A673 (cell line): ENCODE measurements at places on chromosomes 7 and 10.

DNA sequence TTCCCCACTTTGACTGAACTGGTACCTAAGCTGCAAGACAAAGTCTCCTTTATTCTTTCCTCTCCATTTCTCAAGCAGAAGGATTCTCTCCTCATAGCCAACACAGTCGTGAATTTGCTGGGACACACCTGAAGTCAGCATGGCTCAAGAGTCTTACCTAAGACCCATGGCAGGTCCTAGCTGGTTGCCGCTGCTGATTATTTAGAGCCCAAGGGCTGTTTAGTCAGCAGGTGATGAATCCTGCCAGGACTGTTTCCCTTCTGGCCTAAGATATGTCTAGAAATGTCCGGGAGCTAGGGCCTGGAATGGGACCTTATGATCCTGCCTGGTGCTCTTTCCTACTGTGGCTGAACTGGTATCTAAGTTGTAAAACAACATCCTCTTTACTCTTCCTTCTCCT lies 82.8 kb downstream of the AHCYL2 start:
- DNase-seq = no peak

DNA sequence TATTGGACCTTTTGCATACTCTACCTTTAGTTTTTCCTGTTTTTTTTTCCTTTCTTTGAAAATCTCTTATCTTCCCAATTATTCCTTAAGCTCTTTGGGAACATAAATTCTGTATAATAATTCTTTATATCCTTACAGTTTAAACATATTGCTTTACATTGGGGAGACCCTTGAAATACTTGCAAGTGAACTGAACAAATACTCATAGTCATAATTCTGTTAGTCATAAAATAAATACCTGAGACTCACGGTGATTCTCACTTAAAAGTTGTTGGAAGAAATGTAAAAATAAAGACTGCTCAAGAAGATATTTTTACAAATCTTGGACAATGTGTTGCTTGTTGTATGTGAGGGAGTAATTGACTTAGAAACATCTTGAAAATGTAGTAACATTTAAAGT lies 515.2 kb upstream of the POT1 start:
- no peak for DNase-seq

DNA sequence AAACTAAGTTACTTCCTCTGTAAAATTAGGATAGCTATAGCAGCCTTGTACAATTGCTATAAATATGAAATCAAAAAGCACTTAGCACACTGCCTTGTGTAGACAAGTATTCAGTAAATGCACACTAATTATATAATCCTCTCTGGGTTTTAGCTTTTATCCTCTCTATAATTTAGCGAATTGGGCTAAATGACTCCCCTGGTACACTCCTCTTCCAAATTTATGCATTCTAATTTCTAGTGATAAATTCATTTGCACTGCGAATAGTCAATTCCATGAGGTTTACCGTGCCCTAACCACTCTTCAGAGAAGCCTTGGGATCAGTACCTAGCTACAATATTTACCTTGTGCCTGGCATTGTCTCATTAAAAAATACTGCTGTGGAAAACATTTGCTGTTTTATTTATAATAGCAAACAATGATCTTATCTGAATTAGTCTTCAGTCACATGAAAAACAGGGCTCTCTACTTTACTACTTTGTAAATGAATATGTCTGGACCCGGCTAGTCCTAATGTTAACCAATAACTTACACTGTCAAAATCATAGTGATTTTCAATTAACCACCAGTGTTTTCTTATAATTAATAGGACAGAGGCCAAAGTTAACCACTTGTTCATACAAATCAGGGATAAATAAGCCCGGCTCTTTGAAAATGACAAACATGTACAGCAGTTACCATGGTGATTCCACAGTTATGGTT lies 577.9 kb downstream of the IPMK start:
- DNase-seq = no peak

DNA sequence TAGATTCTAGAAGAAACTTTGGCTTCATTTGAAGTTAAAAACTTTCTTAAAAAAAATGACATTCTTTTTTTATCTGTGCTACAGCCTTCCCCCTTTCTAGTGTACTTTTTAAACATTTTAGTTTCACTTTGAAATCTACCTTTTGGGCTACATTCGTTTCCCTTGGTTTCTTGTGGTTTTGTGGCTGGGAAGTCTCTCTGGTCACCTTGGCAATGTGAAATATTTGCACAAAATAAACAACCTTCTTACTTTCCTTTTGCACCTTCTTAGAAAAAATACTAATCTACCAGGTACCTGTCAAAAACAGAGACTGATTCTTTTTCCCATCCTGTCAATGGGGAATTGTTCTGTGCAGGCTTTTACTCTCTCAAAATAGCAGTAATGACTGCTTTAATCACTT lies 350.2 kb downstream of the GATA3 start:
- no peak for DNase-seq

DNA sequence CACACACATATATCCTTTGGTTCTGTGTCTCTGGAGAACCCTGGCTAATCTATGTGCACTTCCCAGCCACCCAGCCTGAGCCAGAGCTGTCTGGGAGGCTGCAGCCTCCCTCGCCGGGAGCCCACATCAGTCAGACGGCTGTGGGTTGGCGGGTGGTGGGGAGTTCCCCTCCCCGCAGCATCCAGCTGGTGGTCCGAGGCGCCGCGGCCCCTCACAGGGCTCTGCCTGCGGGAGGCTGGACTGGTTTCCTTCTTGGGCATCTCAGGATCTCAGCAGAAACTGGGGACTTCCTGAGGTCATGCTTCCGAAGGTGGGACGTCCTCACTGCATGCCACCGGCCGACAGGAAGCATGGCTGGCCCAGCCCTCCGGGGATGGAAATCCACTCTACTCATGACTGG lies 22.0 kb upstream of the PSMG3 start:
- DNase-seq = no peak

DNA sequence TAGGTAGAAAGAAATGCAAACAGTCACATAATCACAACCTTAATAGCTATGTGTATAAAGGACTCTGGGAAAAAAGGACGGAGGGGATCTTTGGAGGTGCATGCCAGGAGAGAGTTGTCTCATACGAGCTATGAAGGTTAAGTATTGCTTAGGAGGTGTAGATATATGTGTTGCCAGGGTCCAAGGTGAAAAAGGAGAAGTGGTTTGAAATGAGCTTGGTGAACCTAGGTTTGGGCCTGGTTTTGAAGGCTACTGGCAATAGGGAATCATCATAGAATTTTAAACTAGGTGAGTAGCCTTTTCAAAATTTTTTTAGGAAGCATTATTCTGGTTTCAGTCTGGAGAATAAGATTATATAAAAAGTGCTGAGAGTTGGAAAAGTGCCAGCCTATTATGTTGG lies 336.8 kb downstream of the AUTS2 start:
- no peak for DNase-seq

DNA sequence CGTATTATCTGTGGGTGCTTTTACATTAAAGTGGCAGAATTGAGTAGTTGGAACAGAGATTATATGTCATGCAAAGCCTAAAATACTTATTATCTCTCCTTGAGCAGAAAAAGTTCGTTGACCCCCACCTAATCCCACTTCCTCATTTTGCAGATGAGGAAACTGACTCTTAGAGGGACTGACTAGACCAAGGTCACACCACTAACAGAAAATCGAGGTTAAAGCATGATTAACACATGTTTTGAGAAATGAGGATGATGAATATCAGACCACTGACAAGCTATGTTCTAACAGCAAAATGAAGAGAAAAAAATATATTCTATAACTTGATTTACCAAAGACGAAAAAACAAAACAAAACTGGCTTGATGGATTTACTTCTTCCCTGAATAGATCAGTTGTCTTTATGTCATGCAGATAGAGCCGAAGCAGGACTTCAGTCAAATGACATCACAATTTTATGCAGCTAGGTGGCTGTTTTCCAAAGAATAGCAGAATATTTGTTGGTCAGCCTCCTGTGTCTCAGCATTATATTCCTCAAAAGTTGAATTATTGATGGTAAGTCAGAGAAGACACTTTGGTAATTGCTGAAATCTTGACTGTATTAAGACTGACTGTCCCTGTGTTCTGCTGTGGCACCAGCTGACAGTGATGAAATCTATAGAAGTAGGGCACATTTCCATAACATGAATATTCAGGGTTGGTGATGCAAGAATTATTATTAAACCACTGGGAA lies 24.2 kb upstream of the SMIM30 start:
- peak; percentile 24 for DNase-seq

- DNase-seq = peak; percentile 59
Measured at GRCh38 chr7:43137811-43138210, 25.4 kb downstream of the HECW1 start.

DNA sequence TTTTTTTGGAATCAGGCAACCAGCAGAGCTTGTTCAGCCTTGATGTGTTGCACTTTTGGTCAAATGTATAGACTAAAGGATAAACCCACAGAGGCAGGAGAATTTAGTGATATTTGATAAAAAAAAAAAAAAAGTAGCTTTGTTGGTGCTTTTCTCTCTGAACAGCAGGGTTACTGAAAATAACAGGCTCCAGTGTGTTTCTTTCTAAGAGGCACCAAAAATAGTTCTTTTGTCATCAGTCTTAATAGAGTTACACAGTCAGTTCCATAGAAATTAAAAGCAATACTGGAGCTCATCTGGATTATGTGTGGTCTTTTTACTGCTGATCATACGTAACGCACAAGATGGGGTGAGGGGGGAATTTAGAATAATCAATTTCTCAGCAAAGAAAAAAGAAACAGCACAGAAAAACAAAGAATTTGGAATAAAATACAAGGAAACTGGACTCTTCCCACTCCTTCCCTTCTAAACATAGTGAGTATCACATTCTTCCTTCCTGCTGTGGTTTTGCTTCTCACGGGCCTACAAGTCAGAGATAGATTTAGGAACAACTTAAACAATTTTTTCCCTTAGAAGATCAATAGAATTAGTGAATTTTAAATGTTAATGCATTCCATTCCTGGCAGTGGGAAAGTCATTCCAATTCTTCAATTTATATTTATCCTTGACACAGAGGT lies 178.8 kb upstream of the AKR1E2 start:
- peak; percentile 23 for DNase-seq

DNA sequence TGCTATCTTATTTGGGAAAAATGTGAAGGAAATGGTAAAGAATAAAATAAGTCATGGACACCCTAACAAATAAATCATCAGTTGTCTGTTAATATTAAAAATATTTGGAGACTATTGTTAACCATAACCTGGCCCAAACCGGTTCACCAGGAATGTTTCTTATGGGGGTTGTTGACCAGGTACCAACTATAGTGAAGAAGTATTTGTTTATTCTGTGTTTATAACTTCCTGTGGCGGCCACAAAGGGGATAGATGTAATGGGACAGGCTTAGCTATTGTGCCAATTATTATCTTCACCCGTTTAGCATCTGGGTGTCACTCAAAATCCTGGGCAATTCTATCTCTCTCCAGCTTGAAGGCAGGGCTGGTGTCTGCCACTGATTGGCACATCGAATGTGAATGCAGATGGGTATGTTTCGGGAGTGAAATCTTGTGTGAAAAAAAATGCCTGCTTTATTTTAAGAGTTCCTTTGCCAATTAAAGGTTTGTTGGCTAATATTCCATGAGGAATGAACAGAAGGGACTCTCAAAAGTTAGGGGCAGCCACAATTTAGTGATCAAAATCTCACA lies 500.9 kb downstream of the ARL4A start:
- no peak for DNase-seq

- DNase-seq = peak; percentile 48
Measured at GRCh38 chr7:5567790-5568189, 144.2 kb upstream of the TNRC18 start.

DNA sequence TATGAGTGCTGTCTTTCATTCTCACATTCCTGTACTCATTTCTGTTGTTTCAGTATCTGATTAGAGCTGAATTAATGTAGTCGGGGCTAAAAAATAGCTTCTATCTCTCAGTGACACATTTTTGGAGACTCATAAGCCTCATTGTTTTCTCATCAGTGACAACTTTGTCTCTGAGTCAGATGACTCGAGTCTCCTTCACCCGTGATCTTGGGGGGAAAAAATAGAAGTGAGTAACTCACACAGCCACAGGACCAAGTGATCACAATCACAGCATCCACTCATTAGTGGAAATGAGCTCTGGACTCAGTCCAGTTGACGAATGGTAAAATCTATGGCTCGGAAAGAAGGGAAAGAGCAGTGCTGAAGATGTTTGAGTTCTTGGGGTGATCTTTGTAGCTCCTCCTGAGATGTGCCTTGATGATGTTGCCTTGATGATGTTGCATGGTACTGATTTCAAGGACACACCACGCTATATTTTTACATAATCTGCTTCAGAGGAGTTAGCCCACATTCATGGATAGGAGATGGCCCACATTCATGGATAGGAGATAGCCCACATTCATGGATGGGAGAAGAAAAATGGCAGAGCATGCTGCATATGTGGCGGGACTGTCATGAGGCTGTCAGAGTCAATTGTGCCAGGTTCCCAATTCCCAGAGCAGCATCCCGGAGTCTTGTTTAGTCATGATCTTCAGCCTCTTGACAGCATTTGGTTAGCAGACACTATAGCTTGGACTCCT lies 214.7 kb downstream of the CELF2 start:
- no peak for DNase-seq

- no peak for DNase-seq
Measured at GRCh38 chr7:51114501-51114900, 202.1 kb downstream of the COBL start.

GRCh38 chr7:46115410-46115809 lies 194.3 kb upstream of the IGFBP3 start:
- no peak for DNase-seq

DNA sequence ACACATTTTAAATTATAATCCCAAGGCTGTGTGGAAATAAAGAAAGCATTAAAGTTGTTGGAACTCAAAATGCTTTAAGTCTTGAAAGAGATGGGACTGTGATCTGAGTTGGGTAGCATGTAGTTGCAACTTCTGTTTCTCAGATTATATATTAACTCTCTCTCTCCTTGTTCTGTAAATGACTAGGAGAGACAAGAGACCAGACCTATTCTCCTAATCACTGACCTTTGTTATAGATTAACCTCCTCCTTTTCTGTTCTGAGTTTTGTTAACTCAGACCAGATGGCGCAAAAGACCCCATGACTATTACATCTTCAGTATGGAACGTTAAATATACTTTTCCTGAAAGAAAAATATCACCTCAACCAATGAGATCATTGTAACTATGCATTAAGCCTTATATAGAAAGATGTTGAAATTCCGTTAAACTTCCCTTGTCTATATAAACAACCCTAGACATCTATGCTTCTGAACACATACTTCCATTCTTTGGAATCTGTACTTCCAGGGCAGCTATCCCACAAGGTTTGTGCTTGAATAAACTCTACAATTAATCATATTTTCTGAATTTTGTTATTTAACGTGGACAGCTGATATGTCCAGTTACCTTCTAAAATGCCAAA lies 143.5 kb upstream of the TRIM24 start:
- no peak for DNase-seq

- no peak for DNase-seq
Measured at GRCh38 chr7:57201021-57201894, 69.0 kb upstream of the ZNF479 start.

- DNase-seq = no peak
Measured at GRCh38 chr7:96183163-96183670, 138.7 kb downstream of the SLC25A13 start.
